GOT3 (cell line): ENCODE measurements at places on chromosomes 5 and 9.

DNA sequence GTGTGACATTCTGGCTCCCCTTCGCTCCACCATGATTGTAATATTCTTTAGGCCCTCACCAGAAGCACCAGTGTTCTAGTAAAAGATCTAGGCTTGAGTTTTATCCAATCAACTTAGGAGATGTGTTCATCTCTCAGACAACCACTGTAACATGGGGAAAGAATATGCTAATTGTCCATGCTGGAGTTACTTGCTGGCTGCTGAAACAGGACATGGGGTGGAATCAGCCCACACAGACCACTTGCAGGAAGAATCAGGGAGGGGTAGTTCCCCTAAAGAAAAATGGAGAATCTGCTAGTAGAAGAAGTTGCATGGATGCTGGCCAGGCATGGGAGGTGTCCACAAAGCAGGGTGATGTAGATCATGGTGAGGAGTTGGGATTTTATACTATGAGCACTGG lies 86.2 kb downstream of the FEM1C start:
- no peak for DNase-seq

DNA sequence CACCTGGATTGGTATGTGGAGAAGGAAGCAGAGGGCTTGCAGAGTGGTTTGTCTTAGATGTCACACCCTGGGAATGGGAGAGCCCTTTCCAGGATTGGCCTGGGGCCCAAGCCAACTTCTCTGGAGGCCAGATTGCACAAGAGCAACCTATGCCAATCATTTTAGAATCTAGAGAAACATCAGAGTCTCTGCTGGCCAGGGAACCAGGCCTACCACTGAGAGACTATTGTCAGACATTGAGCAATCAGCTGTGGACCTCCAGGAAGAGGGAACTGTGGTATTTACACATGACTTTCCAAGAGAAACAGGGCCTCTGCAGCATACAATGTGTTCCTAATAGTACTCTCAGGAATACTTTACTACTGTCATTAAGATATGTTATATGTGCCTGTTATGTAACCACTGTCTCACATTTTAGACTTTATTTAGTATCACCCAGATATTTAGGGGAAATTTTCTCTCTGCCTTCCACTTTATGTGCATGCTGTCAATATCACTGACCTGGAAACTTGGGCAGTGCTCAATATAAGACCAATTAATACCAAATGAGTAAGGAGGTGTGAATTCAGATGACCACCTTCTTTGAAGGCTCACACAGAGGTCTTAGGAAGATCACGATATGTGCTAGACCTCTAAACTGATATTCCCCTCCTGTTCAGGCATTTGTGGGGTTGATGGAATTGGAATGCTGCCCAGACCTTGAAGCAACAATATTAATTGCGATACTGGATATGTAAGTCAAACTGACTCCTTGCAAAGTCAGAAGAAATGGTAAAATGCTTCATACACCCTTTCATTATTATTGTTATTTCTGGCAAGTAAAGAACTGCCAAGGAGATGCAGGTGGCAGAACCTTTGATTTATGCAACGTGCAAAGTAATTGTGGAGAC lies 20.5 kb upstream of the CCL28 start:
- no peak for DNase-seq

DNA sequence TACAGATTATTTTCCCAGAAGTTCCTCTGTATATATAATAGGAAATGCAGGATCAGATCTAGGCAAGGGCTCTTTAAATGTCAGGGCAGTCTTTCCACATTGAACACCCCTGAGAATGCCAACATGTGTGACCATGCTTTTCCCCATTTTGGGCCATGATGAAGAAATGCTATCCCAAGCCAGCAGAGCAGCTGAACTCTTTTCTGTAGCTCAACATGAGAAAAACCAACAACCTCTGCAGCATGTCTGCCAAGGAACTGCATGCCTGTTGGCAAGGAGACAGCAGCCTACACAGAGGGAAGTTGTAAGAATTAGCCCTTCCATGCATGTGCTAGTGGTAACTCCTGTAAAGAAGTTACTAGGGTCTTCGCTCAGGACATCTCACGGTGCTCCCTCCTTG lies 9.5 kb upstream of the IFNK start:
- no peak for DNase-seq

DNA sequence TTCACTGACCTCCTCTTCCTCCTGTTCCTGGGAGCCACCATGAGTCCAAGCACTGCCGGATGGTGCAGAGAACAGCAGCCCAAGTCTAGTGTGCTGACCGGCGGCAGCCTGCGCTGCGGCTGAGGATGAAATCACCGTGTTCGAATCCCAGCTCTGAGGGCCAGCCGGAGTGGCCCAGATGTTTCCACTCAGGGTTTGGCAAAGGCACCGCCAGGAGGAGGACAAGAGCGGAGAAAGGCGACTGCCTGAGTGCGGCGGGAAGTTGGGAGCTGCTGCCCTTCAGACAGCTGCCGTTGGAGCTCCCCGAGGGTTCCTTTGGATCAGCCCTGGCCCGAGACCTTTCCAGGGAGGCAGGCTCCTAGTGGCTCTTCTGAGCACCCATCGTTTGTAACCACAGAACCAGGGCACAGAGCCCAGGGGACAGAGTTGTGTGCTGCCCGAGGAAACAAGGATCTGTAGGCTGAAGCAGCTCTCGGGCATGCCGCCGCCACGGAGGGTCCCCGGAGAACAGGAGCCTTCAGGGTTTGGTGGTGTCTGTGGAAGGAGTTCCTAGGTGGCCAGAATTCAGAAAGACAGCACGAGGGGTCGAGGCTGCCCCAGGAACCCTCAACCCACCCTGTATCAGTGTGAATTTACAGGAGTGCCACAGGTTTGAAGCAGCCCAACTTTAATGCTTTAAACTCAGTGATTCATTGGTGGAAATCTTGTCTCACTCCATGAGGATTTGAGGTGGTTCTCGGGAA lies 115.6 kb upstream of the COL5A1 start:
- no peak for DNase-seq

DNA sequence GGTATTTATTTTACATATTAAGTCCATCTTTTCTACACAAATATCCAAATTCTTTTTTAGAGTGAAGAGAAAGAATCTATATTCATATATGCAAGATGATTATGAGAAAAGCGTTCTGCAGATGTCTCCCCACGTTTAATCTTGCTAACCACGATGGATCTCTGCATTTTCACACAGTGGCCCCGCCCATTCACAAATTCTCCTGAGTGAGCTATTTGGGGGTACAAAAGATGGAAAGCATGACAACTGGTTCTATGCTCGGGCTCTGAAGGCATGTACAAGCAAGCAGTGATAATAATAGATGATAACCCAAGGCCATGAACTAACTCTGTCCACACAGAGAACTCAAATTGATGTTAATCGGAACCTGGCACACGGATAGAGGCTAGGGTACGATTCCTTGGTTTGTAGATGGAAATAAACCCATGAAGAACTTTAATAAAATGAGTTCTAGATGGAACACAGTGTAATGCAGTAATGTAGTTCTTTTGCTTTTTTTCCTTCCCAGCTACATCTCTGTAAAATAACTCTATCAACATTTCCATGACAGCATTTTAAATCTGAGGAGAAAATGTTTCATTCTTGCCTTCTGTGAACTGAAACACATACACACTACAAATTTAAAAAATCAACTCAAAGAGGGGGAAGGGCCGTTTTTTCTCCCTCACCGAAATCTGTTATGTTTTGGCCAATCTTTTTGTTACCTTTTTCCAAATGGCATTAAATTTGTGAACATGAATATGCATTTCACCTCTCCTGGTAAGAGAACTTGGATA lies 851.7 kb upstream of the DMAC1 start:
- DNase-seq, result no peak

DNA sequence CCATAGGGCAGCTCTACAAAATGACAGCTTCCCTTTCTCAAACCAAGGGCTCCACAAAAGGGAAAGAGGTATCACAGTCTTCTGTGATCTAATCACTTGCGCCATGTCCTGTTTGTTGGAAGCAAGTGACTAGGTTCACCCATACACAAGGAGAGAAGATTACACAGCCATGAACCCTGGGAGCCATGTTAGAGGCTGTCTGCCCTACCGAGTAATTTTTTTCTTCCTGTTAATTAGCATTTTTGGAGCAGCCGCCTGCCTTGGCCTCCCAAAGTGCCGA lies 33.2 kb upstream of the GOLPH3 start:
- no peak for DNase-seq

- no peak for DNase-seq
Measured at GRCh38 chr5:5353681-5354080, 68.8 kb upstream of the ICE1 start.

DNA sequence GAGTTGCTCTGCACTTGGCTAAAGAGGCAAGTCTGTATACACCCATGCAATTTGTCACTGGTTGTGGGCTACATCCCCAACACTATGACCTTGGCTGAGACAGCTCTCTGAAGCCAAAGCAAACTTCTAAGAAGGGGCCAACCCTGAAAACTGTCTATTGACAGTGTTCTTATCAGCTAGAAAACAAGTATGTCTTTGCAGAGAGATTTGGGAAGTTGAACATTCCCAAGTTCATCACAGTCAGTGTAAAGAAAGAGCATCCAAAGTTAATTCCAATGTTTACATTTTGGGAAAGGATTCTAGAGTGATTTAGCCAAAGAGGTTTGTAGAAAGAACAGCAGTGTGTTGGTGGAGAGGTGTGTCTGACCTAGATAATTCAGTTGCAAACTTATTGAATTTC lies 711.1 kb upstream of the CHD1 start:
- no peak for DNase-seq

GRCh38 chr5:180627386-180628120 lies 21.8 kb downstream of the FLT4 start:
- no peak for DNase-seq

- DNase-seq, result no peak
Measured at GRCh38 chr5:132011622-132012343, at the start of gene ACSL6. TSS of gene ACSL6 (minus strand) at chr5:132011658. CDS start at chr5:132011553, 105 bp downstream.

GRCh38 chr5:140822281-140822629 lies 842 bp downstream of the PCDHA5 start:
- no peak for DNase-seq

GRCh38 chr9:130642926-130643325 lies 21.5 kb upstream of the PRDM12 start:
- DNase-seq, result no peak

DNA sequence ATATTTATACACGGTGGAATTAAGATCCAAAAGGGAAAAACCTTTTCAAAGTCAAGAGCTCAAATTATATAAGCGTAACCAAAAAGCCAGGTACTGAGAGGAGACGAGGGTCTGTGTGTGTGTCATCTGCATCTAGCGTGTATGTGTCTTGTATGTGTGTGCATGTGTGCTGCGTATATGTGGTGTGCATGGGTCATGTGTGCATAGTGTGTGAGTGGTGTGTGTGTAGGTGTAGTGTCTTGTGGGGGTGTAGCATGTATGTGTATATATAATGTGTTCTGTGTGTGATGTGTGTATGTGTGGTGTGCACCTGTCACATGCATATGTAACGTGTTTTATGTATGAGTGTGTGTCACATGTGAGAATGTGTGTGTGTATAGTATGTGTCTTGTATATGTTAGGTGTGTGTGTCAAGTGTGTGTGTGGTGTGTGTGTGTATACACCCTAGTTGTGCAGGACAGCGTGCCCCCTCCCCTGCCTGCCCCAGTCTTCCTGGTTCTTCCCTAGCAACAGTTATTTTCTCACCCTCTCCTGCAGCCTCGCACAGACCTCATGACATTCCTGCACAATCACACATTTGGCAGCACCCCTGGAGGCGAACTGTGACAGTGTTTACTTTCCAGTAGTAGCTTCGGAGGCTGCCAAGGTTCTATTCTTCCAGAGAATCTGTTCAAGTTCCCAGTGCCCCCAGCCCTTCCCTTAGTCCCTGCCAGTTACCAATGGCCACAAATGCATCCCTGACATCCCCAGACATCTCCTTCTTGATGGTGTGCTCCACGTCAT lies 27.1 kb upstream of the TNIP1 start:
- DNase-seq, result no peak

DNA sequence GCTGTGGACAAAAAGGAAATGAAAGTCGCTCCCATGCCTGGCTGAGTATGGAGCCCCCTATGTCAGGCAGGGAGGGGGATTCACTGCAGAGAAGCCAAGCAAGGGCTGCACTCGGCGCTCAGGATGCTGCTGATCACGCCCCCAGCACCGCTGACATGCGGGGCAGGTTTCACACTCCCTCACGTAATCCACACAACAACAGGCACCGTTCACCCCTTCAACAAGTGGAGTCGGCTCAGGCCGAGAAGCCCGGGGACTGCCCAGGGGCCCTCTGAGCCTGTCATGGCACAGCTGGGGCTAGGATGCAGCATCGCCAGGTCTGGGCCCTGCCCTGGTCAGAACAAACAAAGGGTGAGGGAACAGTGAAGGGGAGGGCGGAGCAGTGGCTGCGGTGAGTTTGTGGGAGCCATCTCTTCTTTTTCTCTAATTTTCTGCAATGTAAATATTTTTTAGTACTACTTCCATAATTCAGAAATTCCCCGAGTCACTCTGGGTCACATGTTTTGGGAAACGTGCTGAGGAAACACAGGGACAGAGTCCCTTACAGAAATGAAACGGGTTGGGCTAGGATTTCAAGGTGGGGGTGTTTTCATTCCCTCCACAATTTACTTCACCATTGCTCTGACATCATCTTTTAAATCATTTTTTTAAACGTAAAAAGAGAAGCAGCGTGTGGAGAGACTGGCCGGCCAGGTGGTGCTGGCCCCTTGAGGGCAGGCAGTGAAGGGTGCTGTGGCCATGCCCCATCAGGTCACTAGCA lies 49.8 kb downstream of the PRRT1B start:
- DNase-seq, result no peak

DNA sequence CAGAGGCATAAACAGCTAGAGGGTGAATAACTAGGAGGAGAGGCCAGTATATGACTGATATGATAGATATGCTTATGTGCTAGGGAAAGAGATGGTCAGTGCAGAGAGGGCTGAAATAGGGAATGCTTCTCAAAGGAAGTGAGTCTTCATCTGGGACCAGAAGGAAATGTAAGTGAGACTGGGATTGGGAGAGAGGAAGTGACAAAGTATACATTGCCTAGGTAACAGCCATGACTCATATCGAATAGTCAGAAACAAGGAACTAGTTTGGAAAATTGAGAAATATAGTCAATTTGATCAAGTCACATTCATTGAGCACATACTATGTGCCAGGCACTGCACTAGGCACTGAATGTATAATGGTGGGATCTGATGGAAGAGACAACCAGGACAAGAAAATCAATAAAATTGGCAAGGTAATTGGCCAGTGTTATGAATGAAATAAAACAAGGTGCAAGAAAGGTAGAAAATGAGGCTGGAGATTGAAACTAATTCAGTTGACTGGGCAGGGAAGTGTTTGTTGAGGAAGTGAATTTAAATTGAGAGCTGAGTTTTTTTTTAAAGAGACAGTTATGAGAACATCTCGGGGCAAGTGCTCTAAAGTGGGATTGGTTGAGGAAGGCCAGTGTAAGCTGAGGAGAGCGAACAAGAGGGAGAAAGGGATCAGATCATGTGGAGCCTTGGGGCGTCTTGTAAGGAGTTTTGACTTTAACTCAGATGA lies 4.3 kb downstream of the ERAP2 start:
- no peak for DNase-seq

GRCh38 chr9:120774719-120775118 lies 18.5 kb downstream of the FBXW2 start:
- DNase-seq, result no peak
